ENCODE measurements at places on chromosomes 1 and 21.

DNA sequence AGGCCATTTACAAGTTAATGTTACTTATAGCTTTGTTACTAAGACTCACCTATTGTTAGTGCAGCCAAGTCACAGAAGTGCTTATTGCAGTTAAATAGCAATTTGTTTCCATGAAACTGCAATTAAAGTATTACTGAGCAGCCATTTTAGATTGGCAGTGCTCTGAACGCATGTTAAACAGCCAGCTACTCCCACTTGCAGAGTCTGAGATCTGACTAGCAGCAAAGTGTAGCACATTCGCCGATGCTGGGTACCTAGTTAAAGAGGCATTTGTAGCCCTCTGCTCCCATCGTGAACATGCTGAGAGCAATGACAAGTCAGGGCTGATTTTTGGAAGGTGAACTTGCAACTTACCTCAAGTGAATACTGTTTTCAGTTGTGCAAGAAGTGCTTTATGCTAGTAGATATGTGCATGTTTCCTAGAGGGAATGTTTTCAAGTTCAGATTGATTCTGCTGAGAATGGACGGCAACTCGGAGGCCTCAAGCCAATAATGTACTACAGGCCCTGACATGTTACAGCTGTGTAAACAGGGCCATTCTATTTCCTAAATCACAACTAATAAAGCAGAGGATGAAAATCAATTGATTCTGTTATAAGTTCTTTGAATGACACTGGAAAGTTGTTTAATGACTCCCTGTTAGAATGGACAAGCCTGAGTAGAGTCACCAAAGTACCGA lies 19.8 kb downstream of the LMO4 start:
- DNase-seq, result no peak

- DNase-seq, result no peak
Observed at GRCh38 chr1:243394601-243395464, 139.0 kb downstream of the SDCCAG8 start.

DNA sequence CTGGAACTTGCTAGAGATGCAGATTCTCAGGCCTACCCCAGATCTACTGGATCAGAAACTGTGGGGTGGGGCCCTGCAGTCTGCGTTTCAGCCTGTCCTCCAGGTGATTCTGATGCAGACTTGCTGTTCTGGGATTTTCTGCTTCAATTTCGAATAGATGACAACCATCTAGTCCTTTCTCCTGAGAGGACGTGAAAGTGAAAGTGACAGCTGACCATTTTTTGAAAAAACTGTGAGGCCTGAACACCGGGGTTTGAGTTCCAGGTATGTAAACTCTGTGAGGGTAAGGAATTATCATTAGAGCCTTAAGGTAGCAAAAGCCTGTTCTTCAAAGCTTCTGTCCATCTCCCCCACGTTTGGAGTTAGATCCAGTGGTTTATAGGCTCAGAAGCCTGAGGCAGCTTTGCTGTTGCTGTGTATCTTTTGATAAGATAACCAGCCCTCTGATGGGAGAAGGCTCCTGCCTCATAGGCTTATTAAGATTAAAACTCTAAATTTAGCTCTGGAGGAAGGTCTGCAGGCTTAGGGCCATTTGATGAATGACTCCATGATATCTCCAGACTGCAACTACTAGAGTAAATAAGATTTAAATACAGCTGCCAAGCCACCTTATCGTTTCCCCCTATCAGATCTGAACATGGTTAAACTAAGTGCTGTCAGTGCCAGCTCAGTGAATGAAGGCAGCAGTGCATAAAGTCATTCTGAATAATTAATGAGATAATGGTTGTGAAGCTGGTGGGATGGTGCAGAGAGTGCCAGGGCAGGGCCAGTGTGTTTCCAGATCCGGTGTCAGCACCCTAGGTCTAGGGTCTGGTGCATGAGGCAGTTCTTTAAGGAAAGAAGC lies 335.2 kb downstream of the HHAT start:
- DNase-seq, result no peak

DNA sequence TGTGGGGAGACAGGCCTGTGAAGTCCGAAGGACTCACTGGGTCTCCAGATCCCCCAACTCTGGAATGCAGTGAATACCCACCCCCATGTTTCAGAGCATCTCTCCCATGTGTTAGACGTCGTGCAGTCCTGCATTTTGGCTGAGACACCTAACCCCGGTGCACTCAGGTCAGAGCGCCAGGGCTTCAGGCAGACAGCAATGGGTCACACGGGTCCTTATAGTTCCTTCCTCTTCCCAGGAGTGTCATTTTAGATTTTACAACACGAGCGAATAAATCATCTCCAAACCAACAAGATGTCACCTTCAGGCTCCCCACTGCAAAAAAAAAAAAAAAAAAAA lies 5.1 kb downstream of the PRRX1 start:
- DNase-seq, result no peak

DNA sequence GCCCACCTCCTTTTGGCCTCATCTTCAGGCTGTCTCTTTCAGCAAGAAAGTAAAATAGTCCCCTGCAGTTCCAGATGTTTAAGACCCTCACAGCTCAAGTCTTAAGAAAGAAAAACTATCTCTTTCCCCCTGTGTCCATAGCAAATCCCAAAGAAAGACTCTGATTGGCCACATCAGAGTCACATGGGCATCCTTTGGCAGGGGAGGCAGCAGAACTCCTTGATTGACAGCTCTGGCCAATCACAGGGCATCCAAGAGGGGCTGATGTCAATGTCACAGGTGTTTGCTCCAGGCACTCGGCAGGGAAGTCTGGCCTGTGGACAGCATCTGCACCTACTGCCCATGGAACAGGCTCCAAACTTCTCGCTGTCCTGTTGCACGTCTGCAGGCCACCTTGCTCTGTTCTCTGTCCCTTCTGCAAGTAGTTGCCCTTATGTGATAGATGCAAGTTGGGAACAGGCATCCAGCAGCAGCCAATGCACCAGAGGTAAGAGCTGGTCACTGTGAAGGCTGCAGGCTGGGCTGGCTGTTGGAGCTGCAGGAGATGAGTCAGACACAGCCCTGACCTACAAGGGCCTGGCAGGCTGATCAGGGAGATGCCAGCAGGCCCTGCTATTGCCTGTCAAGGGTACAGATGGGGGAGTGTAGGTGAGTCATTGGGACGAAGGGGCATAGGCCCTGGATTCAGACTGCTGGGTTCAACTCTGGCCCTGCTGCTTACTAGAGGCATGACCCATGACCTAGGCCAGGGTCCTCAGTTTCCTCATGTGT lies 96.8 kb upstream of the TMEM51 start:
- peak; percentile 64 for DNase-seq

DNA sequence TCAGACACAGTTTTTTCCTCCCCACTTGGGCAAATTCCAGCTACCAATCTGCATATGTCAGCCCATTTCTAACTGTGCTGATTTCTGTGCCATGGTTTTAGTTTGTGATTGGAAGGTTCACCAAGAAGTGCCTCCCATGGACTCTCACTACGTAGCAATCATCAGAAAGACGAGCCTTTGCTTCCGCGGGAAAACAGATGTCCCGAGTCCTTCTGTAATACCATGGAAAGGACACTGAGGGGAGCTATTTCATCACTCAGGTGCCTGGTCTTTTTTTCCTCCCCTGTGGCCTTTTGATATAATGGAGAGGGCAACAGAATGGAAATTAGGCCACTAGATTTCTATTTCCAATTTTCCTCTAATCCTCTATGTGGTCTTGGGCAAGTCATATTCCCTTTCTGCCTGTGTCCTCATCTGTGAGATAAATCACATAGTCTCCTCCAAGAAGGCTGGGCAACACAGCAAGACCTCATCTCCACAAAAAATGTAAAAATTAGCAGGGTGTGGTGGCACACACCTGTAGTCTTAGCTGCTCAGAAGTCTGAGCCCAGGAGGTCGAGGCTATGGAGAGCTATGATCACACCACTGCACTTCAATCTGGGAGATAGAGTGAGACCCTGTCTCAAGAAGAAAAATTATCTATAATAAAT lies 24.8 kb downstream of the LEMD1 start:
- peak; percentile 59 for DNase-seq

- DNase-seq, result no peak
Observed at GRCh38 chr1:119003413-119004128, 15.4 kb upstream of the TBX15 start.

GRCh38 chr1:174700775-174701174 lies 253.0 kb downstream of the GPR52 start:
- no peak for DNase-seq

DNA sequence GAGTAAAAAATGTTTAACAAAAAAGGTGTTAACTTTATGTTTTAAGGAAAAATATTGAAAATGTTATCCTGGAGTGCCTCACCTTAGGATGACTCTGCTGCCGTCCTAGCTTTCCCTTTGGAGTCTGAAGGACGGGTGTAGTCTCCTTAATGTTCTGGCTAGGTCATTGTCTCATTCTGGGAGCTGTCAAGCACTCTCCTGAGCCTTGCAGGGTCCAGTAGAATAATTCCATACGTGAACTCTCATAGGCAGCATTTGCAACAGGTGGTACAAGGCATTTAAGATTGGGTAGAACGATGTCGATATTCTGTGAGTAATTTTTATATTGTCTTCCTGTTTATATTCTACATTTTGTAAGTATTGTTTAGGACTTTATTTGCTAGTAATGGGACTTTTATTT lies 283.6 kb upstream of the C1orf105 start:
- no peak for DNase-seq

DNA sequence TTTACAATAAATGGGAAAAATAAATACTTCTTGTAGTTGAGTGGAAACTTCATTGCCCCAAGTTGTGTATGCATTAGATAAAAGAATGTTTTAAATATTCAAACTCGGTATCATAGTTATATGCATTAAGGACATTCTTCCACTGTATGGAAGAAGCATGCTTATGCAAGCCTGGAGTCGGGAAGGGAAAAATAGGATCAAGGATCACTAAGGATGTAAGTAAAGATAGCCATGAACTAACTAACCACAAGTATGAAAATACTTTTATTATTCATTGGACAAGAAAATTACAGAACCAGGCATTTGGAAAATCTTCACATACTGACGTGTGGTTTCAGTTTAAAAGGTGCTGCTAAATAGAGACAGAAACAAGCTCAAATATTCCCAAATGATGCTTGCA lies 26.9 kb upstream of the DPYD start:
- peak; percentile 39 for DNase-seq

GRCh38 chr21:16071092-16071491 lies 341.3 kb downstream of the USP25 start:
- DNase-seq, result peak; percentile 37

- DNase-seq, result peak; percentile 67
Observed at GRCh38 chr1:162984699-162985098, 84.5 kb upstream of the RGS4 start.

DNA sequence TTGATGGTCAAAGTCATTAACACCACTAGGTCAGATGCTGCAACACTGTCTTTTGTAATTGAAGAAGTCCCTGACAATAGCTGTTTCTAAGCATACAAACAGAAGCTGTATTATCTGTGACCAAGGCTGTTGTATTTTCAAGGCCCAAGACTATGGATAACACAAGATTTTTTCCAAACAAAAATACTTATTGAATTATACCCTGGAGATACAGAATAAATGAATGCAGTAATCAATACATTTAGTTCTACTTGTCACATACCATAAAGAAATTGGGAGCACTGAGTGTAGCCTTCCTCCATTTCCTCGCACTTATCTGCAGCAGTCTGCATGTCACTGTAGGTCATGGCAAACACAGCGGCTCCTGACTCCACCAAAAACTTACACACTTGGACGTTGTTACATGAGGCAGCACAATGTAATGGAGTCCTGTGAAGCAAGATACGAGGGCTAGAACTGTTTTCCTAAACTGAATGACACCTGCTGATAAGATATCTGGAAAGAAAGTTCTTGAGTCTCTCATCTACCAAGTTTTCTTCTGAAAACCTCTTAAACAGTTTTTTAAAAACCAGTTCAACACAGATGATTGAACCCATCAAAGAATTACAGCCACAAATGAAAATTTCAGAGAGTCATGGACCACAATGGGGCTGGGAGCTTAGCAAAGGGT lies 56.9 kb downstream of the TP53BP2 start:
- no peak for DNase-seq

DNA sequence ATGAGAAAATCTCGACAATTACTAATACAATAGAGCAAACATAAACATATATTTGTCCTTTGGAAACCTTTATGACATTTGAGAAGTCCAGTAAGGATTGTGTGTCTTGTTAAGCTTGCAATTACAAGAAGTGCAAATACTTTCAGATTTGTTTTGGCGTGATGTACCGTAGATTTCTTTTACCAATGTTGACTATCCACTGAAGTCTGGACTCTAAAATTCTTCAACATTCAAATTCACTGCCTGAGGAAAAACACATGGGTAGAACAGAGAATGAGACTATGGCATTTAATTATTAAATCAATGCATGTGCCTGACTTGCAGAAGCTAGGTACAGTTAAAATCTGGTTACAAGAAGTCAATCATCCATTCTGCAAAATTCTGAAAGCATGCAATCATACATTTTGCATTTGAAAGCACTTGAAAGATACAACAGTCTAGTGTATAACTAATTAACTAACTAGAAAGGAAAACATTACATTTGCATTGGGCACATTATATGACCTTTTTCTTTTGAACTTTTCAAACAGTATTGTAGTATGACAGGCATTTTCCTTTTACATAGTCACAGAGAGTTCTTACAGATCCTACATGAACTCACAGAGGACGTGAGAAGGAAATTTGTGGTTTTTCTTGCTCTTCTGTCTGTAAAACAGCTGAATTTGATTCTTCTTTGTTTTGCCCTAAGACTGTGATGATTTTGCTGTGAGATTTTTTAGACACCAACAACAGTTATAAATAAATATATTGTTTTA lies 511.1 kb upstream of the ADGRL4 start:
- no peak for DNase-seq

DNA sequence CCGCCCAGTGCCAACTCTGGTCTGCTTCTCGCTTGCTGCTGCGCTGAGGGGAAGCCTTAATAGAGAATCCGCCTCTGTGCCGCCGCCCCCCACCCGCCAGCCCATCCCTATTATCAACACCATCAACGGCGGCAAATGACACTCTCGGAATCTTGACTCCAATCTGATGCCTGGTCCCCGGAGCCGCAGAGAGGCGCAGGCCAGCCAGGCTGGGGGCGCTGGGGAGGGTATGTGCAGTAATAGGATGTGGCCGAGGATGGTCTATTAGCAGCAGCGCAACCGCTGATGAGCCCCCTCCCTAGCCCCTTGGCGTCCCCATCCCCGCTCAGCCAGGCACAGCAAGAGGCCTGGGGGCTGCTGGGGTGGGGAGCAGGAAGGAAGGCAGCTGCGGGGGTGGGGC lies 15.1 kb upstream of the DMBX1 start:
- no peak for DNase-seq

DNA sequence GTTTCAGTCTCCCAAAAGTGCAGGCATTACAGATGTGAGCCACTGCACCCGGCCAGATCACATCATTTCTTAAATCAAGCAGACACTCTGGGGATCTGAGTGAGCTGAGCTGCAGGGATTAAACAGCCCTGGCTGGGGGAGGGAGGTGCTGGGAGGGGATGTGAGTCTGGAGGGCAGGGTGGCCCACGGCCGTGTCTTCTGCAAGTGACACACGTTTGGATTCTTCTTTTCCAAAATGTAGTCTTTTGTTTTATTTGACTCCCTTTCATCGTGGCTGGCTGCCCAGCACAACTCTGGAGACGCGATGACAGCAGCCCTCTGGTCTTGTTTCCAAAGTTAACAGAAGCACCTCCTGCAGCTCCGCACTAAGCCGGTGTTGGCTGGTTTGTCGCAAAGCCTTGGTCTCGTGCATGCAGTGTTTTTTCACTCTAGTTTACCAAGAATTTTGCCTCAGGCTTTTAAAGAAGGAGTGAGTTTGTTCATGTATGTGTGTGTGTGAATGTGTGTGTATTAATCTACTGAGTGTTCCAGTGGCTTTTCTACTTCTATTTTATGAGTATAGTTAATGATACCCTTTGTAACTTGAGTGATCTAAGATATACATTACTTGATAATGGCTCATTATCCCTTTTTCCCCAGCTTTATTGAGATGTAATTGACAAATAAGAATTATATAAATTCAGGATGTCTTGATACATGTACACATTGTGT lies 2.8 kb upstream of the KRTAP10-5 start:
- no peak for DNase-seq

- DNase-seq, result no peak
Observed at GRCh38 chr1:51000651-51001050, 30.6 kb downstream of the CDKN2C start.
